AG04449 (cell line): ENCODE measurements at places on chromosomes 11 and 22.

- peak; percentile 23 for DNase-seq
Observed at GRCh38 chr22:42172773-42173172, 42.2 kb upstream of the CYP2D6 start.

DNA sequence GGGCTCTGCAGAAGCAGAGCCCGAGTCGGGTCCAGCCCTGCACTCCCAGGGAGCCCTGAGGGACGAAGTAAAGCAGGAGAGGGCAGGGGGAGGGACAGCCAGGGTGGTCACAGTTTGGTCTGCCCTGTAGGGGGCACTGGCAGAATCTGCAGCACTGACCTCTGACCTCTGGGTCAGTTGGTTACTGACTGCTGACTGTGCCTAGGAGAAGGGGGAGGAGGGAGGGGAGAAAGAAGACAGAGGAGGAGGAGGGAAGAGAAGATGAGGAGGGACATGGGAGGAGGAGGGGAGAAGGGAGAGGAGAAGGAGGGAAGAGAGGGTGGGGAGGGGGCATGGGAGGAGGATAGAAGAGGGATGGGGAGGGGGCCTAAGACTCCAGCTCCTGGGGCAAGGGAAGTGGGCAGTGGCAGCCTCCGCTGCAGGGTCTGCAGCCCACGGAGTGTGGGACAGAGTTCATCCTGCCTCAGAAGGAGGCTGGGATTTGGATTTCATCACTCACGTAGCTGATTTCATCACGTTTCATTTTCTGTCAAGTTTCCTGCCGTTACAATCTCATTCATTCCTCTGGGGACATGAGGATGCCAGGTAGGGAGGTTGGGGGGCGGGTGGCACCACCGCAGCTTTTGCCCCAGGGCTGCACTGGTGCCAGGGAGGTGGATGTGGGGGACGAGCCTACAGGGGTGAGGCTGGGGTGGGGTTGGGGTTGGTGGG lies 55.2 kb downstream of the FLRT1 start:
- DNase-seq, result no peak

- no peak for DNase-seq
Observed at GRCh38 chr22:36612458-36612857, 83.5 kb upstream of the EIF3D start.

DNA sequence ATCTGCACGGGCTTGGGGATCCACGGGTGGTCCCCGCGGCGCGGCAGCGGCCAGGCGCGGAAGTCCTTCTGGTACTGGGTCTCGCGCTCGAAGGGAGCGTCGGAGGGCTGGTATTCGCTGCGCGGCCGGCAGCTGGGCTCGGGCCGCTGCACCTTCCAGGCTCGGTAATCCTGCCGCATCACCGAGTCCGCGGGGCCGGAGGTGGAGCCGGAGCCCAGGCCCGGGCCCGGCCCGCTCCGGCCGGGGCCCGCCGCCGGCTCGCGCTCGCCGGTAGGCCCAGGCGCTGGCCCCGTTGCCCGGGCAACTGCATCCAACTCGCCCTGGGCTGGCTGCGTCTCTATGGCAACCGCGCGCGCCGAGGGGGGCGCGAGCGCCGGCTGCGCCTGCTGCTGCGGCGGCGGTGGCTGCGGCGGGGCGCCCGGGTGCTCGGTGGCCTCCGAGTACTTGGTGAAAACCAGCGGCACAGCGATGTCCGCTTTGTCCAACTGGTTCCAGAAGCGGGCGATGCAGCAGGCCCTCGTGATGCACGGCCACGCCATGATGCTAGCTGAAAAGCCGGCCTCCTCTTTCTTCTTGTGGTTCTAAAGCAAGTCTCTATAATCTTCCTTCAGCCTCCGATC lies 897 bp downstream of the MAP6 start:
- DNase-seq, result no peak

DNA sequence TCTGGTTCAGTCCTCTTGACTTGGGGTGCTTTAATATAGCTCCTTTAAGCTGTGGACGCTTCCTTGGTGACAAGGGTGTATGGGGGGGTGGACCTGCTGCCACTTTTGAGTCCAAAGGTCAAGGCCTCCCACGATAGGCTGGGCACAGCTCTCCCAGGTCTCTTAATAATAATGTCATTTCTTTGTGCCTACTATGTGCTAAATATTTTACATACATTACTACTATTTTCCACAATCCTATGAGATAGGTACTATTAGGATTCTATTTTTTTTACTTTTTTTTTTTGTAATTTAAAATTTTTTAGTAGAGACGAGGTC lies 304 bp upstream of the UCP3 start:
- DNase-seq, result no peak

- no peak for DNase-seq
Observed at GRCh38 chr11:42407341-42407740, 904.5 kb upstream of the API5 start.

DNA sequence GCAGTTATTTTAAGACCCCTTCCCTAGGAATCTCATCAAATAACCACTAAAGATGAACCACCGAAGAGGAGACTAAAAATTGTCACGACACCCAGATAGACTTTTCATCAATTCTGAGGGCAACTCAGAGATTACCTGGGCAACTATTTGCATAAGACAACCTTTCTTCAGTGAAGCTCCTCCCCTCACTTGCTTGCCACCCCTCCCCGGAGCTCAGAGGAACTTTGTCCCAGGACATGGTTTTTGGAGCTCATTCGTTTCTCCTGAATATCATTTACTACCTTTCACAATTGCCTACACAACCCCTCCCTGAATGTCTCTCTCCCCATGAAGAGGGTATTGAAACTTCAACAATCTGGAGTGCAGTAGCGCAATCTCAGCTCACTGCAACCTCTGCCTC lies 3.9 kb downstream of the AGBL2 start:
- no peak for DNase-seq

DNA sequence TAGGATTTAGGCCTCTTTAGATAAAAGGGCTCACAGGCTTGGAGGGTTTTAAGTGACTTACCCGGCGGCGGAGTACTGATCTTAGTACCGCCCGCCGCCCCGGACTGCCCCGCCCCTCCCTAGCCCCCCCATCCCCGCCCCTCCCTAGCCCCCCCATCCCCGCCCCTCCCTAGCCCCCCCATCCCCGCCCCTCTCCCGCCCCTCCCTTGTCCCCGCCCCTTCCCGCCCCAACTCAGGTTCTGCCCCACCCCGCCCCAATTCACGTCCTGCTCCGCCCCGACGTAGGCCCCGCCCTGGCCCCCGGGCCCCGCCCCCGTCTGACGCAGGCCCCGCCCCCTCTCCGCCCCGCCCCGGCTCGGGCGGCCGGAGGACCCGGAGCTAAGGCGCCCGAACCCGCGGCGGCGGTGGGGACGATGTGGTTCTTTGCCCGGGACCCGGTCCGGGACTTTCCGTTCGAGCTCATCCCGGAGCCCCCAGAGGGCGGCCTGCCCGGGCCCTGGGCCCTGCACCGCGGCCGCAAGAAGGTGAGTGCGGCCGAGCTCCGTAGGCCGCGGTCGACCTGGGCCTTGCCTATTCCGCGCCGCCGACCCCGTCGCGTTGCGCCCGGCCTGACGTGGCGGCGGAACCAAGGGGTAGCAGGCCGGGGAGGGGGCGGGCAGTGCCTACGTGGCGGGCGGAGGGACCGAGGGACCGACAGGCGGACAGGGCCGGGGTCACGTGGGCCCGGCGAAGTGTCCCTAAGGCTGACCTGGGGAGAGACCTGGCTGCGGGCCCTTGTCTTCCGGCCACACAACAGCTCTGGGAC lies at the start of gene SCYL1:
Gene SCYL1 (plus strand): TSS at position 343 of the 805 bp plus-strand sequence. CDS start 71 bp downstream, at position 414.
- DNase-seq, result no peak

- no peak for DNase-seq
Observed at GRCh38 chr11:47391711-47392432, 13.5 kb upstream of the SPI1 start.

DNA sequence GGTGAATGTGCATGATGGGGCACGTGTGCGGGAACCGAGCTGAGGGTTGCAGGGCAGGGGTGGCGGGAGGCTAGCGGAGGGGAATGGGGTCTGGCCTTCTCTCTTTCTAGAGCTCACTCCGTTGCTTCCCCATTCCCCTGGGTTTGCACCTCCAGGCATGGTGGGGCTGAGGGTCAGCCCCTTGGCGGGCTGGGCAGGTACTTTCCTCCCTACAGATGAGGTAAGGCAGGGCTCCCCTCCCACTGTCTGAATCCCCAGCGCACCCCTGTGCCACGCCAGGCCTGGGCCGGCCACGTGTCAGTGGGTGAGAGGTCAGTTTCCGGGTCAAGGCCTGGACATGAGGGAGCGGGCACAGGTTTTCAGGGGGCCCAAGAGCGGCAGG lies 8.9 kb downstream of the SUSD2 start:
- no peak for DNase-seq

DNA sequence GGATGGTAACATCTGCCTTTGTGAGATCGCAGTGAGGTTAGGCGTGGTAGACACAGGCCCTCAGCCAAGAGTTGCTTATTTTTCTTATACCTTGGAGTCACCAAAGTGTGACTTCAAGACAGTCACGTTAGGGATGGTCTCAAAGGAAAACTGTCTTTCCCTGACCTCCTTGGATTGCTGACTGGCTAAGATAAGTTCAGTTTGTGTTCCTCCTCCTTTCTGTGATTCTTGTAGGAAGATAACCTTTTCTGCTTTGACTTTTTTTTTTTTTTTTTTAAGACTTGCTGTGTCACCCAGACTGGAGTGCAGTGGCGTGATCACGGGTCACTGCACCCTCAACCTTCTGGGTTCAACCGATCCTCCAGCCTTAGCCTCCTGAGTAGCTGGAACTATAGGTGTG lies 23.1 kb downstream of the TAB1 start:
- DNase-seq, result no peak

DNA sequence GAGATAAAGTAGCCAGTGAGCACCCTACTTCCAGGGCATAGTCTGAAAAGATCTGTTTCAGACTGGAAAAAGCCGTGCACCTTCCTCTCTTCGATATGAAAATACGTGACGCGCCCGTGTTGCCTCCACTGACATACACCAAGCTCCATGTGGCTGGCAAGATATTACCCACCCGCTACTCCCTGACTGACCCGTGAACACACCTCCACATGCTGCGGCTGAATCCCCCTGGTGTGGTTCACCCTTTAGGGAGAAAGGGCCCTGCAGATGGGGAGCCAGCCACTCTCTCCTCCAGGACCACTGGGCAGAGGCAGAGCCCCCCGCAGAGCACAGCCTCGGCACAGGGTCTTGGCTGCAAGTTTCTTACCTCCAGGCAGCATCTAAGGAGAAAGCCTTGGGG lies 245.0 kb downstream of the BRD1 start:
- no peak for DNase-seq

GRCh38 chr11:32290783-32291182 lies 144.6 kb downstream of the WT1 start:
- DNase-seq, result no peak

- DNase-seq, result no peak
Observed at GRCh38 chr11:62708392-62708791, 916 bp downstream of the GNG3 start.

GRCh38 chr11:93089474-93090102 lies 108.2 kb downstream of the SLC36A4 start:
- no peak for DNase-seq

GRCh38 chr11:44018829-44019228 lies 29.0 kb upstream of the ACCSL start:
- no peak for DNase-seq

DNA sequence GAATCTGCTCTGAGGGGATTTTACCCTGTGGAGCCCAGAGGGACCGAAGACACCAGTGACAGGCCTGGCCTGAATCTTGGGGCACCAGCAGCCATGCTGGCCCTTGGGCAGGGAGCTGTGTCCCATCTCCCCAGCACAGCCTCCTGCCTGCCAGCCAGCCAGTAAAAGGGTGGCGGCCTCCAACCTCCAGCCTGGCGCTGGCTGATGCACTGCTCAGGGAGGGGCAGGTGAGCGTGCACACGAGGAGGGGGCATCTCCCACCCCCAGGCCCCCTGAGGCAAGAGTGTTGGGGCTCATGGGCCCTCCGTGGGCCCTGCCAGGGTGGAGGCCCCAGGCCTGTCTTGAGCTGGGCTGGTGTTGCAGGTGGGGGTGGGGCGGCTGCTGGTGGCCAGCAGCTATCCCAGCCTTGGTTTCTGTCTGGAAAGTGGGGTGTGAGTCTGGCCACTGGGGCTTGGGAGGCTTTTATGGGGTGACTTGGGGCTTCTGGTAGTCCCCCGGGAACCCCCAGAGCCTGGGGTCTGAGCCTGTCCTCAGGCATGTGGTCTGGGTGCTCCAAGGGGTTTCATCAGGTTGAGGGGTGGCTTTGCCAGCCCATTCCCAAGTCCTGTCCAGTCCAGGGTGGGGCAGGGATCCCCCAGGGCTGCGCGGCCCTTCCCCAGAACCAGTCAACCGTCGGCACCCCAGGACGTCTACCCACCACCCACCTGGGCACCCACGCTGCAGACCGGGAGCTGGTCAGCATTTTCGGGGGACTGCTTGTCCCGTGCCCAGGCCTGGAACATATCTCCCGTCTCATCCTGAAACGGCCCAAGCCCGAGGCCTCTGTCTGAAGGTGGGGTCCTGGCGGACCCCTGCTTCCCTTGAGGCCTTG lies 17.8 kb downstream of the TSPAN4 start:
- DNase-seq, result no peak

- DNase-seq, result no peak
Observed at GRCh38 chr11:78798663-78799062, 224.0 kb upstream of the NARS2 start.

DNA sequence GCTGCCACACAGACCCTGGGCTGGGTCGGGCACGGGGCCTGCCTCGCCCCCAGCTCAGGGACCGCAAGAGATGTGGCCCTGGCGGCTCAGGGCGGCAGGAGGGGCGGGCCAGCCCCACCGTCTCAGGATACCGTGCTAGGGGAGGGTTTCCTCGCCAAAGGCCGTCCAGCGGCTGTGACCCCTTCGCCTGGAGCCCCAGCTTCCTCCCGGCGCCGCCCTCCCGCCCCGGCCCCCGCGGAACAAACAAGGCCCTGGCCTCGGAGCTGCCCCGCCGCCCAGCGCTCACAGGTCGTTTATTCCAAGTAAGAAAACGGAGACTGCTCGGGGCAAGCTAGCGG lies 543 bp upstream of the AP2A2 start:
- no peak for DNase-seq

GRCh38 chr11:87493516-87493915 lies 455.8 kb downstream of the TMEM135 start:
- DNase-seq, result peak; percentile 17

DNA sequence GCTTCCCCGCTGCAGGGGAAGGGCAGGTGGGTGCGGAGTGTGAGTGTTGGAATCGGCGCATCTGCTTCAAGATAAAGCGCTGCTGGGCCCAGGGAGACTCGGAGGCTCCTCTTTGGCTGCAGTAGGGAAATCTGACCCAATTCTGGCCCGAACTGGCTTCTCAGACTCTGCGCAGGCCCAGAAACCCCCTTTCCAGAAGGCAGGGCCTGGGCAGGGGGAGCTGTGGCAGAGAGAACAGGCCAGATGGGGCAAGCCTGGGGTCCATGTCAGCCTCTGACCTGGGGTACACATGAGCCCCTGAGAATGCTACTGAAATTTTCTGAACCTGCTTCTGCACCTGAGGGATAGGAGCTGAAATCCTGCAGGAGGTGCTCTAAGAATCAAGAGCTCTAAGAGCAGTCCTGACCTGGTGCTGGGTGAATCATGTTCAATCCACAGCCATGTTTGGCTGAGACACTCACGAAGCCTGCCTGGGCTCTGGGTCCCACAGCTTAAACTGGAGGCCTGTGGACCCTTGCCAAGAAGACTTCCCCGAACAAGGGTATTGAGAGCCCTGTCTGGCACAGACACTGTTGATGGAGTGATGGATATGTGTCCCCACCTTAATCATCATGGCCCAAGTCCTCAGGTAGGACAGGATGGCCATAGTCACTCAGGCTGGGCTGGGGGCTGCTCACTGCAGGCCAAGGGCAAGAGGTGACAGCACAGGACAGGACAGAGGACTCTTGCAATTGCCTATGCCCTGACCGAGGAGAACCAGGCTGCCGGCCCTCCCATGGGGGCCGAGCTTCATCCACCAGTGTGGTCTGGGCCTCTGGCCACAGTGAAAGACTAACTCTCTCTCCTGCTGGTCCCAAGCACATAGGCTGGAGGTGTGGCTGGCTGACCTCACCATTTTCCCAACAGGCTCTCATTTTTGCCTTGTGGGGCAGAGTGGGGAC lies 6.9 kb downstream of the RAB3IL1 start:
- no peak for DNase-seq

- no peak for DNase-seq
Observed at GRCh38 chr11:86101493-86101892, 32.6 kb upstream of the PICALM start.
